NCI-H1092 (cell line): ENCODE measurements at places on chromosomes 2 and 18.

DNA sequence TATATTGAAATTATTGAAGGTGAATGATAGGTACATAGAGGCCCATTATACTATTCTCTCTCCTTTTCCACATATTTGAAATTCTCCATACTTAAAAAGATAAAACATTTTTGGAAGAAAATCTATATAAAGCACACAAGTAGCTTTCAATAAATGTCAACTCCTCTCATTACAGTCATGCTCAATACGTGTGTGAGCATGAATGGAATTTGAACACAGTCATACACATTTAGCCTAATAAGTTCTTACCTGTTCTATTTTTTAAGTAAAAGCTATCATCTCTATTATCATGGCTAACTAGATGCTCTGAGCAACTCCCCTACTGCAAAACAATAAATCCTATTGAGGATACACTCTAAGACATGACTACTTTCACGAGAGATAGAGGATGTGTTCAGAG, 41.9 kb upstream of the SPATS2L start:
- no peak for DNase-seq

GRCh38 chr2:146624430-146625160, 1220.2 kb upstream of the ACVR2A start:
- no peak for DNase-seq

DNA sequence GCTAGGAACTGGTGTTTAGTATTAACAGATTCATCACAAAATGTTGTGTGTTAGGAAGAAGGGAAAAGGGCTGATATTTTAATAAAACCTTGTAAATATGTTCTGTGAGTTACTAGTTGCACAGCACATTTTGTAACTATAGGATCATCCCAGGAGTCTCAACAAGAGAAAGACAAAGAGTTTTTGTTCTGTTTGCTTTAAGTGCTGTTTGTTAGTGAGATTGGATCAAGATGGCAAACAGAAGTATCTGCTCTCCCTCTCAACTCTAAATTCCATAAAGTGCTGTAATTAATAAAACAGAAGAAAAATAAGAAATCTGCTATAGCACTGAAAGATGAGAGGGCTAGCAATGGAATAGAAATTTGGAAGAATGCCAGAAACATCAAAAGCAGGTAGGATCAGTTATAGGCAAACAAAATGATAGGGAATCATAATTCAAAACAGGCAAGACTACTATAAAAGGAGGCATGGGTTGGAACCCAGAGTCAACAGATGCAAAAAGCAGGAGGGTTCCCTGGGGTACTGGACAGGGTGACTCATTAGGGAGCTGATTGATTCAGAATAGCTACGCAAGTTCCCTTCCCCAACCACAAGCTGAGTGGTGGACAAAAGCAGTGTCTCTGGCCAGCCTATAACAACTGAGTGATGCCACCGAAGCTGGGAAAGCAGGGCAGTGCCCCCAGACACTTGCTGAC, 75.8 kb downstream of the DYNC1I2 start:
- DNase-seq, result no peak

DNA sequence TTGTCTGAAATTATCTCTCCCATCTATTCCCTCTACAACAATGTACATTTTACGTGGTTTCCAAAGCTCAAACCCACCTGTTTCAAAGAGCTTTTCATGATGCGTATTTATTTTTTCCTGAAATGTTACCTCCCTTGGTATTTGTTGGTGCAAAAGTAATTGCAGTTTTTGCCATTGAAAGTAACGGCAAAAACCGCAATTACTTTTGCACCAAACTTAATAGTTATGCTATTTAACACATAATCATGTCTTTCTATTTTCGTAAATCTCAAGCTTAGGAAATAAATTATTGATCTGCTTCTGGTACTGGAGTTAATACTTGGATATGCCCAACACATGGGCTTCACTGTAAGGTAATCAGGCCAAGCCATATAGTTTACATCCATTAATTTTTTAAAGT, 85.2 kb downstream of the SUCLG1 start:
- no peak for DNase-seq

DNA sequence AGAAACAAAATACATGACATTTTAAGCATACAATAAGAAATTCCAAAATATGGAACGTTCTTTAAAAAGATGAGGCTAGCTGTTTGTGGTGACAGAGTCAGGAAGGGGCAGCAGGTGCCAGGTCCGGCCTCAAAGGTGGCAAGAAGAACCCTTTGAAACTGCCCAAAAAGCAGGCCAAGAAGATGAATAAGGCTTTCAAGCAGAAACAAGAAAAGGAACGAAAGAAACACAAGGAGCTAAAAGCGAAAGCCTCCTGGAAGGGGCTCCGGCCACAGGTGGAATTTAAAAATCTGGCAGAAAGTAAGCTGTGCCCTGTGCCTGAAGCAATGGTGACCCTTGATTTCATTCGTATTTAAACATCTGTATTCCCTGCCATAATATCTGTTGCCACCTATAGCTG, 5.5 kb downstream of the WDR33 start:
- no peak for DNase-seq

DNA sequence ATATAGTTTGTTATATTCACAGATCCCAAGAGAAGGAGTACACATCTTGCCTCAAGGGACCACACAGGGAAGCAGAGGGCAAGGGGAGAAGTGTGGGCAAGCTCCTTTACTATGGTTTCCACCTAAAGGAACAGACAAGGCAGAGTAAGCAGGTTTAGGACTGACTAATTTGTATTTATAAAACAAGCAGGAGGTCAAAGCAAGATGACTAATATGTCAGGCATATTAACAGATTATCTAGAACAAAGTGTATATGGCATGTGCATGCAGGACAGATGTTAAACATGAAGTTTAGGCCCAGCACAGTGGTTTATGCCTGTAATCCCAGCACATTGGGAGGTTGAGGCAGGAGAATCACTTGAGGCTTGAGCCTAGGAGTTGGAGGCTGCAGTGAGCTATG, 3.7 kb upstream of the LRP2 start:
- no peak for DNase-seq

DNA sequence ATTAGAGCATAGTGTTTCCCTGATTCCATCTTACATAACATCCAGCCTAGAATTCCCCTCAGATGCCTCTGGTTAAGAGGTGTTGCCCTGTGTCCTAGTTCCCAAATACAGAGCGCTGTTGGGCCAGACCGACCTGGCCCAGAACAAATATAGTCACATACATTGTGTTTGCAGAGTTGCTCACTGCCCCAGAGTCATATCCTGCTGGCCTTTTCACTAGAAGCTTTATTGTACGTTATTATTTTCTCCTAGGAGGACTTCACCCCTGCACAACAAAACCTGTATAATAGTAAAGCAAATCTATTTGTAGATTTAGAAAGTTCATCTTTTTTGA, 11.1 kb upstream of the MAP4K3 start:
- no peak for DNase-seq

DNA sequence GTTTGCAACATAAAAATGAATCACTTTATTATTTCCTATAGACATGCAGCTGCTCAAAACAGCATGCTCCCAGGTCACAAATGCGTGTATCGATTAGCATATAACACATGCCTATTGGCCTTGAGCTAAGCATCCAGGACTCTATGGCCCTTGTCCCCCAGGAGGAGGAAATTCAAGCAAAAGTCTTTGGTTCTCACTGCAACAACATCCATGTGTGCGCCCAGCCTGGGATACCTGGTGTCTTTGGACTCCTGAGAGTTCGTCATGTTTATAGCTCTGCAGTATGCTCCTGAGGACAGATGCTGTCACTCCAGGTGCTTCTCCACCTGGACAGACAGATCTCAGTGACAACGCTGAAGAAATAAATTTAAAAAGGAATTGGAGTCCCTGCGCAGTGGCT, 284.6 kb downstream of the PHLPP1 start:
- no peak for DNase-seq

DNA sequence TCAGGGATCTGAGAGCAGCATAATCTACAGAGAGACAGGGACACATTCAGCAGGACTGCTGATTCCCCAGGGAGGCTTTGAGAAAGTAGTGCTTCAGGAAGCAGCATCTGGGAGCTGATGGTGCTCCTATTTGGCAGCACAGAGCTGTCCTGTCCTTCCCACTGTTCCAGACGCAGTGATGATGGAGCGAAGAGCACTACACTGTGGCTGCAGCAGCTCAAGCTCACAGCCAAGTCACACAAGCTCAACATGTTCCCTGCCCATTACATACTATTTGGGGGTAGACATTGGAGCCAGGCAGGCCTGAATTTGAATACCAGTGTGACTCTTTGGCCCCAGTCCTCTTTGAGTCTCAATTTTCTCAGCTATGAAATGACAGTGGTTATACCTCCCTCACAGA, 15.2 kb upstream of the GALM start:
- no peak for DNase-seq

- DNase-seq, result no peak
These were observed 88.4 kb downstream of the BCL2L11 start for GRCh38 chr2:111209045-111209514.

- DNase-seq, result no peak
These were observed 37.2 kb downstream of the SOX11 start for GRCh38 chr2:5729416-5729815.
